Activated naive CD8-positive, alpha-beta T cell treated with anti-CD3 and anti-CD28 coated beads, Interleukin-2, amount 50 U/mL, for 24 hours (primary cell): ENCODE measurements at places on chromosomes 1 and 21.

DNA sequence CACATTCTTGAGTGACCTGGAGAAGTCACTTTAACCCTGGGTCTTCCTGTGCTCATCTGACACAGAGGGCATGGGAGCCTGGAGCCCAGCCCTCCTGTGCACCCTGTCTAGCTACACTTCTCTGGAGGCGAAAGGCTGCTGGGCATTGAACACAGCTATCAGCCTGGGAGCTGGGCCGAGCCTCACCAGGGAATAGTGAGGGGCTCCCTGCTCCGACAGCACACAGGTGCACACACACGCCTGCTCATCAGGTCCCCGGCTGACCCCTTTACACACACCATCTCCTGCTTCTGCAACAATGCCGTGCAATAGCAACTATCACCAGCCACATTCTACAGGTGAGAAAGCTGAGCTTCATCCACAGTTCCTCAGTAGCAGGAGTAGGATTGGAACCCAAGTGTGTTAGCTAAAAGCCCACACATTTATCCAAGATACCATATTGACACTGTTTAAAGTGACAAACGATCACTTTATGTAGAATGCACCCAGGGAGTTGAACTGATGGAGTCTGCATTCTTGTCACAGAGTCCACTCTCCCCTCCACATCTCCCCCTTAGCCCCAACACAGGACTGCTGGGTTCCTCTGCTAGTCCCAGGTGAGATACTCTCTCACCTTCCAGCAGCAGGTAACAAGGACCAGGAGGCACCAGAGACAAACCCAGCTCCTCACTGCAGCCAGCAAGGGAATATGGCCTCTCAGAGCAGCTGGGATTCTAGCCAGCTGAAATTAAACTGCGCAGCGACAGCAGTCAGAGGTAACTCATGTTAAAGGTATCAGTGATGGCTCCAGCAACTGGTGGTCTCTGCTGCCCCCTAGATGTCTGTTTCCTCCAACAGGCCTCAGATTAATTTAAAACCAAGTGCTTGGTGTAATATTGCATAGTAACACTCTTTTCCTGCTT lies 18.3 kb upstream of the CAPN8 start:
- peak; percentile 67 for DNase-seq

DNA sequence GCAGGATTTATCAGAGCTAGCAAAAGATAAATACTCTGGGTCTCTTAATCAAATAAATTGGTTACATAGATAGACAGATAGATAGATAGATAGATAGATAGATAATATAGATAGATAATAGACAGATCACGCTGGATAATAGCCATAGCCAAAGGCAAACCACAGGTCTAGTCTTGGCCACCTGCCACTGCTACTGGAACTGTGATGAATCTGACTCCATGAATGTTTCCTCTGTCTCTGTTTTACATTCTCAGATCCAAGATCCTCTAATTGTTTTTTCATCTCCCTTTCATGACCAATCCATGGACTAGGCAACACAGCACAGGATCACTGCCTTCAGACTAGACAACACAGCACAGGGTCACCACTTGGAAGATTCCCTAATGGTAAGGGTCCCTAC lies 444.7 kb upstream of the NFIA start:
- no peak for DNase-seq

- DNase-seq, result no peak
Observed at GRCh38 chr1:116492358-116492811, 78.4 kb downstream of the CD58 start.

DNA sequence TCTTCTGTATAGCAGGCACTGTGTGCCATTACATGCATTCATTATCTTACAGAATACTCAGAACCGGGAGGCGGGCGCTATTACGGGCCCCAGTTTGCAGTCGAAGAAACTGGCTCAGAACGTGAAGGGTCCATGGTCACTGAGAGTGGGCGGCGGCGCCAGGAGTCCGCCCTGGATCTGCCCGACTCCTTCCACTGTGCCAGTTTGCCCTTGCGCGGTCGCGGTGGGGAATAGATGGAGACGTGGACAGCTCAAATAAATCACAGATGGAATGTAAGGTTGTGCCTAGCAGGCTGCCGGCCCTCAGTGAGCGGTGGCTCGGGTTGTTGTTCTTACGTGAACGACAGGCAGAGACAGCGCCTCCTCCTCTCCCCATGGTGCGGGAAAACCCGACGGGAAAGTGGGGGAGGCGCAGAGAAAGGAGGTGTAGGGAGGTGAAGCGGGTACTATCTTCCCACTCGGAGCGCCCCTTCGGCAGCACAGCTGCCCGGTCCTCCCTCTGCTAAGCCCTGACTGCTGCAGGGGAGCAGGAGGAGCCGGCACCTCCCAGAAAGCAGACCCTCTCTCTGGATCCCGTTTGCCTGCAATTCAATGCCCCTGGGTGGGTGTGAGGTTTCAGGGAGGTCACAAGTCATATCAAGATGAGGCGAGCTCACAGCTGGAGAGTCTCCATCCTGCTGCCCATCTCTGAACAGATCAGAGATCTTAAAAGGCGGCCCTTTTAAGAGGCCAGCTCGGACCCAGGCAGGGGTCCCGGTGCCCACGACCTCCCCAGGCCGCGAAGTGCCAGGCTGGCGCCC lies 1.1 kb downstream of the COL9A2 start:
- DNase-seq, result peak; percentile 37

DNA sequence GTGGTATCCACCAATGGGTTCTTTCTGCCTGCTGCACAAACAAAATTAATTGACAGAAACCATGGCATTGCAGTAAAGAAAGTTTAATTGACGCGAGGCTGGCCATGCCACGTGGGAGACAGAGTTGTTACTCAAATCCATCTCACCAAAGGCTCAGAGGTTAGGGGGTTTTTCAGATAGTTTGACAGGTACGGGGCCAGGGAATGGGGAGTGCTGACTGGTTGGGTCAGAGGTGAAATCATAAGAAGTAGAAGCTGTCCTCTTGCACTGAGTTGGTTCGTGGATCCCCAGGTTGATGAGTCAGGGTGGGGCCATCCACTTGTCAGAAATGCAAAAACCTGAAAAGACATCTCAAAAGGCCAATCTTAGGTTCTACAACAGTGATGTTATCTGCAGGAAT lies 941 bp upstream of the TBCE start:
- DNase-seq, result peak; percentile 44

- DNase-seq, result no peak
Observed at GRCh38 chr1:110249256-110249655, 39.1 kb downstream of the KCNC4 start.

DNA sequence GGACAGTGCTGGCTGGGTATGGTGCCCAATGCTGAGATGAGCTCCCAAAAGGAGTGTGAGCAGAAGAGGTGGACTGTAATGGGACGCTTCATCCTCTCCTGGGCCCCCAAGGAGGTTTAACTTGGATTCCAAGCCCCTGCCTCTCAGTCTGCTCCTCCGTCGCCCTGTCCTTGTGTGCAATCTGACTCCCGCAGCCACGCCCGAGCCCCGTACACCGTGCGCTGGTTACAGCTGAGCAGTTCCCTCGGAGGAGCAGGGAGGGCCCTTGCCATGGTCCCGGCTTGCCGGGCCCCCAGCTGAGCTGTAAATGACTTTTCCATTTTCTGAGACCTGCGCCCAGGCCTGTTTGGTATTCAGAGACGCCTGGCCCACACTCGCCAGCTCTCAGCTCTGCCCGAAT lies 53.7 kb downstream of the PAX7 start:
- DNase-seq, result no peak

- DNase-seq, result no peak
Observed at GRCh38 chr1:20137055-20137454, 2.1 kb upstream of the PLA2G2F start.

- no peak for DNase-seq
Observed at GRCh38 chr1:31926252-31926651, 11.9 kb downstream of the PTP4A2 start.

- DNase-seq, result no peak
Observed at GRCh38 chr1:1345860-1346500, 3.2 kb downstream of the DVL1 start.

- DNase-seq, result no peak
Observed at GRCh38 chr1:171834821-171835220, 6.5 kb upstream of the DNM3 start.

GRCh38 chr1:56330391-56331026 lies 248.9 kb downstream of the PLPP3 start:
- no peak for DNase-seq

DNA sequence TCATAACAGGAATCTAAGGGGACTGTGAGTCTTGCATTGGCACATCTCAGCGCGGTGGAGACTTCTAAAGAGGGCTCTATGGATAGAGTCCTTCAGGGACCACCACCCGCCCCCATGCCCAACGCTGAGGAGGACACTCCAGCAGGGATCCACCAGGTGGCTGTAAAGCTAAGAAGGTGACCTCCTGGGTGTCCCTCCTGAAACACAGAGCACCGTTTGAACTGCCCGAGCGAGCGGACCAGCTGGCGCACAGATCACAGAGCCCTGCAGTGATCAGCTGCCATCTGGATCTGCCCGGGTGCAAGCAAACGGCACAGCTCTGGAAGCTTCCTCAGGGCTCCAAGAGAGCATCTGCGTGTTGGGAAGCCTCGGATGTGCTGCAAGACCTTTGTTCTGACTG lies 51.3 kb upstream of the LYST start:
- no peak for DNase-seq

GRCh38 chr1:20534659-20535417 lies 17.5 kb upstream of the FAM43B start:
- no peak for DNase-seq

DNA sequence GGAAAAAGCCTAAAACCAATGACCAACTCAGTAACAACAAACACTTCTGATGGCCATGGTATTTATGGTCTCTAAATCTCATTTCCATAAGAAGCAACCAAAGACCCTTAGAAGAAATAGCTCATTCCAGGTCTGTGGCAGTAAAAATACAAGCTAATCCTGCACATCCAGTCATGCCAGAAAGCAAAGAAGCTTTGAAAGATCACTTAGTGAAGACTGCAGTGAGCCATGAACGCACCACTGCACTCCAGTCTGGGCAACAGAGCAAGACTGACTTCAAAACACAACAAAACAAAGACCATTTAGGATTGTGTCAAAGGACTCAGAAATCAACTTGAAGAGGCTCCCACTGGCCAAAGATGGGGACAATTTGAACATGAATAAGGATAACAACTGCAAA lies 18.4 kb upstream of the ELK4 start:
- DNase-seq, result no peak
